ENCODE measurements at places on chromosomes 2 and 18.

DNA sequence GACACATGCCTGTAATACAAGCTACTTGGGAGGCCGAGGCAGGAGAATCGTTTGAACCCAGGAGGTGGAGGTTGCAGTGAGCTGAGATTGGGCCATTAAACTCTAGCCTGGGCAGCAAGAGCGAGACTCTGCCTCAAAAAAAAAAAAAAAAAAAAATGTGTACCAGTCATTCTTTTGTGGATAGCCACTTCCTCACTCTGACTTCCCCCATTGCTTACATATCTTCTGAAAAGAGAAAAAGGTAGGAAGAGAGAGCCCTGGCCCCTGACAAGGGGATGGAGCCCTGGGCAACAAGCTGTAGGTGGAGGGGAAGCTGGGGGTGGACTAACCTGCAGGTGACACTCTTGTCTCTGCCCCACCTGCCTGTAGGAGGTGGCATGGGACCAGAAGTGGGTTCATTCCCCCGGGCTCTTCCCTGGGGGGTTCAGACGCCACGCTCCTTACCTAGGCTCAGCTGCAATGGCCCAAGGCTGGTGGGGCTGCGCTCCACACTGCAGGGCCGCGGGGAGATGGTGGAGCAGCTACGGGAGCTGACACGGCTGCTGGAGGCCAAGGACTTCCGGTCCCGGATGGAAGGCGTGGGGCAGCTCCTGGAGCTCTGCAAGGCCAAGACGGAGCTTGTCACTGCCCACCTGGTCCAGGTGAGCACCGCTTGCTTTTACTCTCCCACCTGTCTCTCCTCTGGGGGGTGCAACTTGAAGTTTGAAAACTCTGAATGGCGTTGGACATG, 39.1 kb downstream of the PCARE start:
- no peak for DNase-seq

DNA sequence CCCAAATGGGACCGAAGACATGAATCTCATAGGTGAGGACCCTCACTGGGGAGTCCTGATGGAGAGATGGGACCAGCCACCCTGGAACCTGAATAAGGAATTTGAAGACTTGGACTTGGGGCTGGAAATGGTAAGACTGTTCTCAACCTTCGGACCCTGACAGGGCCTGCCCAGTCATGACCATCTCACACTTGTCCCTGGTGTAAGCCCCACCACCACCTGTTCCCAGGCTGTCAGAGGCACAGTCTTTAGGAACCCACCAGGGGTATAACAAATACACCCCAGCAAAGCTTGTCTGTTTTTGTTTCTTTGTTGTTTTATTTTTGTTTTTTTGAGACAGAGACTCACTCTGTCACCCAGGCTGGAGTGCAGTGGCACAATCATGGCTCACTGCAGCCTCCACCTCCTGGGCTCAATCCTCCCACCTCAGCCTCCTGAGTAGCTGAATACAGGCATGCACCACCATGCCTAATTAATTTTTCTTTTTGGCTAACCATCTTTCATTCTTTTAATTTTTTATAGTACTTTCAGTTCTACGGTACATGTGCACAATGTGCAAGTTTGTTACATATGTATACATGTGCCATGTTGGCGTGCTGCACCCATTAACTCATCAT, 106.1 kb downstream of the GFPT1 start:
- no peak for DNase-seq

- DNase-seq: no peak
Observed at GRCh38 chr2:143481237-143481623, 352.0 kb downstream of the ARHGAP15 start.

DNA sequence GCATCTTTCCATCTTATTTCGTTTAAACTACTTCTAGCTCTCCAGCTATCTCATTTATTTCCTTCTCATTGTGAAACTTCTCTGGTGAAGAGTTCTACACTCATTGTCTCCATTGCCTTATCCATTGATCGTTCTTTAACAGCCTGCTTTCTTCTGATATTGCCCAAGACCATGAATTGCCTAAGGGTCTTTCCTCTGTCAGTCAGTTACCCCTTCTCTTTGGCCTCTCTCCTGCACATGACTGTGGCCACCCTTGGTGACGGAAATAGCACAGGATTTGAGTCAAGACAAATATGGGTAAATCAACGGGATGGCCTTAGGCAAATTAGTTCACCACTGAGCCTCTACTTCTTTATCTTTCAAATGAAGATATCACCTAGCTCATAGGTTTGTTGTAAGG, 26.6 kb downstream of the NHEJ1 start:
- no peak for DNase-seq

GRCh38 chr2:196294516-196294909, 123.1 kb upstream of the STK17B start:
- DNase-seq: no peak

GRCh38 chr18:48408727-48409590, at the start of gene ZBTB7C:
Gene ZBTB7C, minus strand, starts transcription at chr18:48409383.
- DNase-seq: peak; percentile 90

DNA sequence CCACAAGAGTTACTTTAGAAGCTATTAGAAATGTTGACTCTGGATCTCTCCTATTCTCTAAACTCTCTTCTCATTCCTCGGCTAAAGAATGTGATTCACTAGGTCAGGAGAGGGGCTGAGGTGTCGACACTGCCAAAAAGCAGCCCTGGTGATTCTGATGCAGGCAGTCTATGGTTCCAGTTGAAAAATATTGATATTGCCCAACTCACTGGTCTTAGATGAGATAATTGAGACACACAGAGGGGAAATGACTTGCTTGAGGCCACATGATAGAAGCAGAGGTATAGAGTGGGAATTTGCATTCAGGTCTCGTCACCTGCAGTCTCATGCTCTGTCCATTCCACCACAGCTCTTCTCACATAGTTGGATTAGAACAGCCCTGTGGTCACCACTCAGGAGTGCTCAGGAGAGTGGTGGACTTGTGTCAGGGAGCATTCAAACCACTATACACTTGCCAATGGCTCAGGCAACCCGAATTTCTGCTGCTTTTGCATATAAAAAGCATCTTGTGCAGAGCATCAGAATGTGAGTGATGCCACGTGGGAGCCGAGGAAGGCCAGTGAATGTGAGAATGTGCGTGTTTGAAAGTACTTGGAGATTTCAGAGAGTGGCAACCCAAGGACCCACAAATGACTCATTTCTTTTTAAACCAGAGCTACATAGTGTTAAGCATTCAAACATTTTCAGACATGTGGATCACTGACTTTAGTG, 65.1 kb upstream of the CTLA4 start:
- DNase-seq: no peak

- no peak for DNase-seq
Observed at GRCh38 chr2:8267721-8268120, 414.1 kb upstream of the ID2 start.

DNA sequence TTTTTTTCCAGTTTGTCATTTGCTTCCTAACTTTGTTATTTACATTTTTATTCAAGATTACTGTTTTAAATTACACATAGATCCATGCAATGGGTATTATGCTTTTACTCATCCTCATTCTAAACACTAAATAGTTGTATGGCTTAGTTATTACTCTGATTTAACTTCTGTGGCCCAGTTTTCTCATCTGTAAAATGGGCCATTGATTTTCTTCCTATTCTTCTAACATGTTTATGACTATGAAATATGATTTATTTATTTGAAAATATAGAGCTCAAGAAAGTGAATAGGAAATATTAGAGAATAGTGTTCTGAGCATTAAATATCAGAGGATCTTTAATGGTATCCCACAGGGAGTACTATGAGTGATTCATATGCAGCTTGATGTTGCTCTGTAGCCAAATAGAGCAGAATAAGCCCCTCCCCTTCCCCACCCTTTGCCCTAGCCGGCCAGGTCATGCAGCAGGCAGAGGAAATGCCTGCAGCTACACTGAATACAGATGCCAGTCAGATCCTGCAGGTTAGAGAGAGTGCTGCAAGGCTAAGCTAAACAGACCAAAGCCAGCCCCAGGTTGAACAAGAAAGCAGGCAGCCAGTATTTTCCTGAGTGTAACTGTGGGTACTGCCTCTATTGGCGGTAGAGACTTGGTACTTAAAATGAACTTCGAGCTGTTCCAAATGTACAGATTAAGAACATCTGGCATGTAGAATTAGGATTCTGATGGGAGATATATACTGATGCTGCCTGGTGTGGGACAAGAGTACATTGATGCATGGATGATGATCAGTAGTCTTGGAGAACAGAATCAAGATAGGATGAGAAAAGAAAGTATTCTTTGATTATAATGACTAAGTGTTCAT, 11.7 kb upstream of the ACYP2 start:
- DNase-seq: no peak

DNA sequence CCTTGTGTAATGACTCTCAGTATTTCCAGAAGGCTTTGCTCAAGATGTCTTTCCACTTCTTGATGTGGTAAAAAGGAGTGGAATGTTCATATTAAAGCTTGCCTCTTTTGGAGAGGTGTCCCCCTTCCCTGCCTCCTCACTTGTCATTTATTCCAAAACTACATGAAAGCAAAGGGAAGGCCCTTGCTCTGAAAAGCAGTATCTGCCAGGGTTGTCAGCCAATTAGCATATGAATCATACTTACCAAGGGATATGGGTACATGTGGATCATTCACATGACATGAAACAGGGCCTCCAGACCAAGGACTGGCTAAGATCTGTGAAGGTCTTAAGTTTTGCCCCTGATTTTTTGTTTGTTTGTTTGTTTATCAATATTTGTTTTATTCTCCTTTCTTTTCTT, 31.3 kb downstream of the ANXA4 start:
- DNase-seq: no peak

All from D341Med (cell line).